CD4-positive, CD25-positive, alpha-beta regulatory T cell (primary cell): ENCODE measurements at places on chromosomes 6 and 20.

GRCh38 chr20:10798811-10799210, 125.0 kb upstream of the JAG1 start:
- no peaks in the 10 kb centered on the region for H3K4me1 ChIP-seq
- no peak overlapping the region for H3K4me3 ChIP-seq
- H3K36me3 ChIP-seq = no peaks in the 10 kb centered on the region

GRCh38 chr20:62052336-62052841, 13.3 kb downstream of the TAF4 start:
- peaks cover 8% of the 10 kb centered on the region for H3K4me1 ChIP-seq
- no peak for DNase-seq
- H3K36me3 ChIP-seq = no peaks in the 10 kb centered on the region
- no peaks in the 10 kb centered on the region for H3K27me3 ChIP-seq

DNA sequence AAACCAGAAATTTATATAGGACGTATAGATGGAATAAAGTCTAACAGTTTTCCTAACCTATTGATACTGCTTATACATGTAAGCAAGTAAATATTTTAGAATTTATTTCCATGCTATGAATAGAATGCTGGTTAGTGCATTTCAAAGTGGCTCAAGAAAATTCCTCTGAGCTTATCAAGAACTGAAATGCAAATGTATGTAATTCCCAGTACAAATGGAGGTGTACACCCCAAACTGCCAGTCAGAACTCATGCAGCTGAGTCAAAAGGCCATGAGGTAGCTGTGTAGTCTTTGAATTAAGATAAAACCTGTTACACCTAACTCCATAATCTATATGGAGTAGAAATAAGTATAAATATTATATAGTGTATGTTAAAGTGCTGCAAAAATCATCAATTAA, 232.2 kb upstream of the KCNQ5 start:
- no peak overlapping the region for H3K27ac ChIP-seq
- H3K4me1 ChIP-seq = no peaks in the 10 kb centered on the region
- no peak overlapping the region for H3K4me3 ChIP-seq
- no peak for DNase-seq

- H3K27ac ChIP-seq = no peak overlapping the region
- no peaks in the 10 kb centered on the region for H3K27me3 ChIP-seq
- no peaks in the 10 kb centered on the region for H3K36me3 ChIP-seq
- peaks cover 6% of the 10 kb centered on the region for H3K4me1 ChIP-seq
- no peak for DNase-seq
Observed at GRCh38 chr6:139544701-139545057, 170.2 kb upstream of the CITED2 start.

- DNase-seq = no peak
- H3K27ac ChIP-seq = no peak overlapping the region
- H3K4me1 ChIP-seq = no peaks in the 10 kb centered on the region
Observed at GRCh38 chr6:48073976-48074767, 36.8 kb downstream of the PTCHD4 start.

GRCh38 chr6:151624481-151624880, 130.7 kb downstream of the CCDC170 start:
- no peak overlapping the region for H3K4me3 ChIP-seq
- H3K36me3 ChIP-seq = no peaks in the 10 kb centered on the region
- no peak for DNase-seq
- H3K27me3 ChIP-seq = no peaks in the 10 kb centered on the region
- no peak overlapping the region for H3K27ac ChIP-seq

- no peak overlapping the region for H3K4me3 ChIP-seq
- no peaks in the 10 kb centered on the region for H3K27me3 ChIP-seq
- no peak overlapping the region for H3K27ac ChIP-seq
- no peaks in the 10 kb centered on the region for H3K36me3 ChIP-seq
- H3K4me1 ChIP-seq = peaks cover 4% of the 10 kb centered on the region
Observed at GRCh38 chr20:24917797-24918578, 31.1 kb upstream of the CST7 start.

DNA sequence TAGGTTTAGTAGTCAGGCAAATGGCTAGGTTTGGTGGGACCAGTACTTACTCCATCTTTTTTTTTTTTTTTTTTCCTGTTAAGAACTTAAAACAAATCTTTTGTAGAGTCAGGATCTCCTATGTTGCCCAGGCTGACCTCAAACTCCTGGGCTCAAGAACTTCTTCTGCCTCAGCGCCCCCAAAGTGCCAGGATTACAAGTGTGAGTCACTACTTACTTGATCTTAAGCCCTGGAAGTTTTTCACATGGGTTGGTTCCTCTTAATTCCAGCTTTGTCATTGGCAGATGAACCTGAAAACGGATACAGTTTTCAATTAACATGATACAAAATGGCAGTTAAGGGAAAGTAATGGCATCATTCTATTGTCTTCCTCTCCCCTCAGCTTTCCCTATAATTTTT, 179.4 kb upstream of the JAG1 start:
- no peak overlapping the region for H3K4me3 ChIP-seq
- H3K4me1 ChIP-seq = no peaks in the 10 kb centered on the region
- H3K27ac ChIP-seq = no peak overlapping the region
- no peak for DNase-seq
- no peaks in the 10 kb centered on the region for H3K27me3 ChIP-seq
- H3K36me3 ChIP-seq = no peaks in the 10 kb centered on the region

GRCh38 chr20:46137816-46138215, 19.7 kb downstream of the CD40 start:
- DNase-seq = no peak
- H3K27ac ChIP-seq = no peak overlapping the region
- H3K27me3 ChIP-seq = peaks cover 10% of the 10 kb centered on the region
- H3K36me3 ChIP-seq = no peaks in the 10 kb centered on the region

DNA sequence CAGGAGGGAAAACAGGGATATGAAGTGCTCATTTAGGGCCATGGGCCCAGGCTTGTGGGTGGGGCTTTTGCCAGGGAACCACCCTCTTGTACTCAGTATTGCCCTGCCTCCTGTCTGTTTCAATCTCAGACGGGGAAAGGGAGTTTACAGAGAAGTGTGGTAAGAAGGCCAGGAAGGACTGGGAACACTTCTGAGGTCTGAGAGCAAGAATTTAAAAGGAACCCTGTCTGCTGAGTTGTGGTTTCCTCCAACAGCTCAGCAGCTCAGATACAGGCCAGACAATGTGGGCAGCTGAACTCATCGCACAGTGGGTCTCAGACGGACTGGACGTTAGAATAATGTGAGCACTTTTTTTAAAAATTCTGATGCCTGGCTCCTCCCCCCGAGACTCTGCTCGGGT, 354.1 kb upstream of the ARID1B start:
- no peak for DNase-seq
- no peak overlapping the region for H3K27ac ChIP-seq
- no peak overlapping the region for H3K4me3 ChIP-seq

DNA sequence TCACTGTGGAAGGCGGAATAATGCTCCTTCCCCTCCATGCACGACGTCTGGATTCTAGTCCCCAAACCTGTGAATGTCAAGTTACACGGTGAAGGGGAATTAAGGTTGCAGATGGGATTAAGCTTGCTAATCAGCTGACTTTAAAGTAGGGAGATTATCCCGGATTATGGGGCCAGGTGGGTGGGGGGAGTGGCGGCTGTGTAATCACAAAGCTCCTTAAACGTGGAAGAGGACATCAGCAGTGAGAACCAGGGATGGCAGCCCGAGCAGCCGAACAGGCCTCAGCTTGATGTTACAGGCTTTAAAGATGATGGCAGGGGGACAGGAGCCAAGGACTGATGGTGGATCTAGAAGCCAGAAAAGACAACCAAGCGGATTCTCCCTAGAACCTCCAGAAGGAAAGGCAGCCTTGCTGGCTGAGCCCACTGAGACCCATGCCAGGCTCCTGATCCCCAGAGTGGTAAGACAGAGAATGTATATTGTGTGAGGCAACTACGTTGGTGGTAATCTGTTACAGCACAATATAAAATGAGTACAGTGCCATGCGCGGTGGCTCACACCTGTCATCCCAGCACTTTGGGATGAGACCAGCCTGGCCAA, 117.5 kb downstream of the SCML4 start:
- no peaks in the 10 kb centered on the region for H3K27me3 ChIP-seq
- H3K36me3 ChIP-seq = no peaks in the 10 kb centered on the region
- DNase-seq = no peak
- no peak overlapping the region for H3K4me3 ChIP-seq
- H3K27ac ChIP-seq = no peak overlapping the region

- H3K36me3 ChIP-seq = no peaks in the 10 kb centered on the region
- peaks cover 5% of the 10 kb centered on the region for H3K4me1 ChIP-seq
- no peak overlapping the region for H3K4me3 ChIP-seq
- no peak for DNase-seq
- no peak overlapping the region for H3K27ac ChIP-seq
Observed at GRCh38 chr6:374956-375355, 16.6 kb upstream of the IRF4 start.

DNA sequence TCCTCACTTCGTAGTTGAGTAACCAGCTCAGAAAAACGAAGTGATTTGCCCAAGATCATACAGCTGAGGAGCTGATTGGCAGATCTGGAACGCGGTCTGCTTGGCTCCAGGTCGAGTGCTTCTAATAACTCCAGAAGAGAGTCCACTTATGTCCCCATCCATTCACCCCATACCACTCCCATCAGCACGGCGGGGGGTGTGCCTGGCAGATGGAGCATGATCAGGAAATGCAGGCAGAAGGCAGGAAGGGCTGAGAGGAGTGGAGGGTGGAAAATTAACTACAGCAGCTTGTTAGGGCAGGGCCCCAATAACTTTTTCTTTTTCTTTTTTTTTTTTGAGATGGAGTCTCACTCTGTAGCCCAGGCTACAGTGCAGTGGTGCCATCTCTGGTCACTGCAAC, 15.0 kb downstream of the FITM2 start:
- no peaks in the 10 kb centered on the region for H3K36me3 ChIP-seq
- no peak overlapping the region for H3K4me3 ChIP-seq
- no peaks in the 10 kb centered on the region for H3K27me3 ChIP-seq
- H3K27ac ChIP-seq = no peak overlapping the region
- no peaks in the 10 kb centered on the region for H3K4me1 ChIP-seq
- DNase-seq = no peak

DNA sequence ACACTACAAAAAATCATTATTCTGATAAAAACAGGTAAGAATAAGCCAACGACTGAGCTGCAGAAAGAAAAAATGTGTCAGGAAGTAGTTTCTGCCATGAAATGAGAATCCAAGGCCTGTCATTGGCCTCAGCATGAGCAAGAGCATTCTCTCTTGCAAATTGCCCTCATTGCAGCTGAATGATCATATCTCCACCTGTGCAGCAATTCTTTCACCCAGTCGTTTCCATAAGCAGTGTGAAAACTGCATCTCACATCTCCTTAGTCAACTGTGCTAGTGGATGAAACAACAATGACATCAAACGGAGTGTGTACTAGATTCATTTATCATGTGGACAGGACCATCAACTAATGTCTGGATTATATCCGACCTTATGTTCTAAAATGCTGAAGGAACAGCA, 88.2 kb upstream of the STXBP5 start:
- no peak for DNase-seq
- H3K27me3 ChIP-seq = no peaks in the 10 kb centered on the region
- no peaks in the 10 kb centered on the region for H3K4me1 ChIP-seq

- H3K27ac ChIP-seq = peak overlapping the region; percentile 65
- H3K4me3 ChIP-seq = peak overlapping the region; percentile 7
- DNase-seq = no peak
Observed at GRCh38 chr6:149464411-149464810, 20.4 kb downstream of the ZC3H12D start.

- no peak overlapping the region for H3K4me3 ChIP-seq
- H3K36me3 ChIP-seq = no peaks in the 10 kb centered on the region
- H3K4me1 ChIP-seq = peaks cover 16% of the 10 kb centered on the region
Observed at GRCh38 chr20:4041748-4042411, 26.5 kb upstream of the RNF24 start.

DNA sequence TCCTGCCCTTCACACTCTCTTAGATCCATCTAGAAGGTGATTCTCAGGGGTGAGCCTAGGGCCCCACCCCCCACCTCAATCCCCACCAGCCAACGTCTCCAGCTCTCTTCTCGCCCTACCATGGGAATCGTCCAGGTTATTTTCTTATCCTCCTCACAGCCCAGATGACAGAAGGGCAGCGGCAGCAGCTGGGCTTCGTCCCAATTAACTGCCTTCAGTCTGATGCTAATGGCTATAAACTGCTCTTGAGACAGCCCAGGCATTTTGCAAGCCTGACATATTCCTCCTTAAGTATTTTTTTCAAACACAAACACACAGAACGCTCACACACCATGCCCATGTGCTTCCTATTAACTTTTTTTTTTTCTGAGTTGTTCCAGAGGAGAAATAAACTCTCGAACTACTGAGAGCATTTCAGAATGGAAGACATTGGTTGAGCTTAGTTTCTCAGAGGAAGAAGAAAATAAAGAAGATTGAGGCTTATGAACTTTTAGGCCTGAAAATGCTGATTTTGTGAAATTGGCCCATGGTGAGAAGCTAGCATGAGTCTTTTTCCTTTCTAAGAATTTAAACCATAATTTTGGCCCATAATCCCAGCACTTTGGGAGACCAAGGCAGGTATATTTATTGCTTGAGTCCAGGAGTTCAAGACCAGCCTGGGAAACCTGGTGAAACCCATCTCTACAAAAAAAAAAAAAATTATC, 124.6 kb downstream of the EYA2 start:
- no peaks in the 10 kb centered on the region for H3K36me3 ChIP-seq
- H3K4me3 ChIP-seq = no peak overlapping the region
- H3K27ac ChIP-seq = no peak overlapping the region
- no peak for DNase-seq
- H3K27me3 ChIP-seq = peaks cover 7% of the 10 kb centered on the region

GRCh38 chr6:56025795-56026194, 150.4 kb upstream of the BMP5 start:
- no peaks in the 10 kb centered on the region for H3K27me3 ChIP-seq
- no peaks in the 10 kb centered on the region for H3K4me1 ChIP-seq
- H3K4me3 ChIP-seq = no peak overlapping the region
- no peak overlapping the region for H3K27ac ChIP-seq
- H3K36me3 ChIP-seq = no peaks in the 10 kb centered on the region
- no peak for DNase-seq

GRCh38 chr20:52622081-52622480, 350.1 kb upstream of the TSHZ2 start:
- H3K27ac ChIP-seq = no peak overlapping the region
- no peaks in the 10 kb centered on the region for H3K4me1 ChIP-seq
- H3K36me3 ChIP-seq = no peaks in the 10 kb centered on the region
- no peak overlapping the region for H3K4me3 ChIP-seq
- DNase-seq = no peak
